ENCODE measurements at places on chromosomes 12 and 14. TPM values are rescaled to one million over a fixed set of nuclear protein-coding genes. Genes with fewer than 3 reads are reported as not detected.

AQP2 gene
- total RNA-seq, result 0.10 TPM

DNA sequence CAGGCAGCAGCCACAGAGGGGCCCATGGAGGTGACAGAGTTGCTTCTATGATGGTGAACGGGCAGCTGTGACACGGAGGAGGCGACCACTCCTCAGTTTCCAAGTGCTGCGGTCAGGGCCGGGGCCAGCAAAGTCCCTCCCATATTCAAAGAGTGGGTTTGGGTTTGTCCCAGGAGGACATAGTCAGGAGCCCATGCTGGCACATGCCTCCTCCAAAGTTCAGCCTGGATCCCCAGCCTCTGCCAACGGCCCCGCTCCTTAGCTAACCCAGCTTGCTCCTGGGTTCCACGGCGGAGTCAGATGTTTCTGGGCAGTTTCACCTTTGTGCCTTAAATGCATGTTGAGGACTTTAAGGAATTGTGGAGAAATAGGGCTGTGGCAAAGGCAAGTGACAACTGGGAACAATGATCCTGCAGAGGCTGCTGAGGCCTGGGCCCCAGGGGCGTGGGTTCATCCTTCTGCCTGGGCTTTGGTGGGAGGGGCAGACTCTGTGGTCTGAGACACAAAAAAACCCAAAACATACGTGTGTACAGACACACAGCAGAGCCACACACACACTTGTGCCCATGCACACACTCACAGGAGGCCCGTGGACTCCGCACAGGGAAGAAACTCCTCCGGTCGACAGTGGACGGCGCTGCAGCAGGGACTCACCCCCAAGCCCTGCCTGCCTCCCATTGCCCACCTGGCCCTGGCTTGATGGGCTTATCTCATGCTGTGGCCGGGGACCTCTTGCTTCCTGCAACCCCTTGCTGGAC, 399.4 kb downstream of the TMEM121 start:
- H3K4me3 ChIP-seq, result no peak overlapping the region
- H3K36me3 ChIP-seq, result no peaks in the 10 kb centered on the region
- no peak overlapping the region for H3K27ac ChIP-seq
- no peaks in the 10 kb centered on the region for H3K4me1 ChIP-seq

DNA sequence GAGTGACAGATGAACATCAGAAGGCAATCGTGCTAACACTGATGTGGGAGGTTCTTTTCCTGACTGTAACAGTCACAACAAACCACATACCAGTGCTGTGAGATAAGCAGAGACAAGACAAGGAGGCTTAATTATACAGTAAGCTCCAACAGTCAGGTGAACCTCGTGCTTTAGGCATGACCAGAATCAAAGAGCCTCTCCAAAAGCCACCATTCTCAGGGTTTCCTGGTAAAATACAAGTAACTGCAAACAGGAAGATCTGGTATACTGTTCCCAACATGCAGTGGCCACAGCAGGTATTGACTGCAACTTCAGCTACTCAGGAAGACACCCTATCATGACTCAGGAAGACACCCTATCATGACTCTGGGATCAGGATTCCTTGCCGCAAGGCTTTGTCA, 47.3 kb upstream of the GTF2A1 start:
- H3K27me3 ChIP-seq, result no peaks in the 10 kb centered on the region
- H3K36me3 ChIP-seq, result no peaks in the 10 kb centered on the region
- H3K4me3 ChIP-seq, result no peak overlapping the region
- no peak overlapping the region for H3K27ac ChIP-seq

DNA sequence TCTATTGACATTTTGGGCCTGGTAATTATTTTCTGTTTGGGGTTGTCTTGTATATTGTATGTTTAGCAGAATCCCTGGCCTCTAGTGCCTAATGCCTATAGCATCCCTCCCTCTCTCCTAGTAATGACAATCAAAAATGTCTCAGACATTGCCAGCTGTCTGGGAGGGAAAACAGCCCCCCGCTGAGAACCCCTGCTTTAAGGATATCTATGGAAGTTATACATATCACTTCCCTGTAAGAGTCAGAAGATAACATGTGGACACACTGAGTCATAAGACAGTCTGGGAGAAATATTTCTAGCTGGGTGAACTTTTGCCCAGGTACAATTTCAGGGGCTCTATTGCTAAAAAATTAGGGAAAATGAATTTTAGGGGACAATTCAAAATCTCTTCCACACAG, 255.0 kb downstream of the PAWR start:
- no peak overlapping the region for H3K27ac ChIP-seq
- H3K4me3 ChIP-seq, result no peak overlapping the region
- H3K36me3 ChIP-seq, result no peaks in the 10 kb centered on the region
- H3K27me3 ChIP-seq, result no peaks in the 10 kb centered on the region

NCOR2 gene
- 203 TPM for total RNA-seq

TSHR gene
- total RNA-seq, result 1.3 TPM

GRCh38 chr14:59564366-59564765, 12.2 kb downstream of the CCDC175 start:
- no peak overlapping the region for H3K4me3 ChIP-seq
- no peak overlapping the region for H3K27ac ChIP-seq
- peaks cover 4% of the 10 kb centered on the region for H3K27me3 ChIP-seq
- no peak for DNase-seq
- H3K36me3 ChIP-seq, result no peaks in the 10 kb centered on the region

KRT6B gene
- not detected for total RNA-seq

DNA sequence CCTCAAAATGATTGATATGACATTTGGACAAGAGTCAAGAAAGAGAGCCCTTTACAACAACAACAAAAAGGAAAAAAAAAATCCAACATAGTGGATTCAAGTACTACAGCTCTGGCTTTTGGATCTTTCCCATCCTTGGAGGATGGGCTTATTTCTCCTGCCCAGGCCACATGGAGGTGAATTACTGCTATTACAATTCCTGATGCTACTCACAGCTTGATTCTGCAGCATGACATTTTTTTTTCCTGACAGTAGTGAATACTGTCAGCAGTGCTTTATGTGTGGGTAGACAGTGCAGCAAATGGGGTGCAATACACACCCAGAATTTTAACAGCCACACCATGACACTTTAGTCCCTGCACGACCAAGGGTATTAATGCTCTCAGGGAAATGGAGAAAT, 42.5 kb upstream of the HSP90B1 start:
- H3K36me3 ChIP-seq, result no peaks in the 10 kb centered on the region
- H3K27ac ChIP-seq, result no peak overlapping the region
- DNase-seq, result no peak
- H3K27me3 ChIP-seq, result no peaks in the 10 kb centered on the region
- H3K4me3 ChIP-seq, result no peak overlapping the region

DNA sequence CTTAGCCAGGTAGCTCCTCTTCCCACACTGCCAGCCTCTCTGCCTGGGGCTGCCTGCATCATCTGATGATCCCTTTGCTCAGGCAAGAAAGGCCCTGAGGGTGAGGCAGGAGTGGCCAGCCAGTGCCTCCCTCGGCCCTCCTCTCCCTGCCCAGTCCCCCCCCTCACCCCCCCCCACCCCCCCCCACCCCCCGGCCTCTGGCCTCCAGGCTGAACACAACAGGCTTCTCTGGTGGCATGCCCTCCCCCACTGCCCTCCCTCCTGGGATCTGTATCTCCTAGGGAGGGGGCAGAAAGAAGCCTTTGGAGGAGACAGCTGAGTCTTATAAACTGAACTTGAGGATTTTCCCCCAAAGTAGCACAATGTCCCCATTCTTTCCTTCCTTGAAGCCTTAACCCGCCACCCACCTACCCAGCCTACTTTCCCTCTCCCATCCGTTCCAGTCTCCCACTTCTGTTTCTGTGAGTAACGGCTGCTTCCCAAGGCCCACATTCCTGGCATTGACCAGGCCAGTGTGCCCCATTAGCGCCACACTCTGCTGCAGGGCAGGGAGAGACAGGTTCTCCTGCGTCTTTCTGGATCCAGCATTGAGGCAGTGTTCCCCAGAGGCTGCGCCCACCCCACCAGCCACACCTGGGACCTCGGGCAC, 82.1 kb downstream of the B4GALNT3 start:
- H3K27ac ChIP-seq, result no peak overlapping the region
- DNase-seq, result peak; percentile 71
- no peak overlapping the region for H3K4me3 ChIP-seq
- H3K36me3 ChIP-seq, result no peaks in the 10 kb centered on the region
- peaks cover 4% of the 10 kb centered on the region for H3K4me1 ChIP-seq

OSGEP gene
- 37.5 TPM for total RNA-seq

DNA sequence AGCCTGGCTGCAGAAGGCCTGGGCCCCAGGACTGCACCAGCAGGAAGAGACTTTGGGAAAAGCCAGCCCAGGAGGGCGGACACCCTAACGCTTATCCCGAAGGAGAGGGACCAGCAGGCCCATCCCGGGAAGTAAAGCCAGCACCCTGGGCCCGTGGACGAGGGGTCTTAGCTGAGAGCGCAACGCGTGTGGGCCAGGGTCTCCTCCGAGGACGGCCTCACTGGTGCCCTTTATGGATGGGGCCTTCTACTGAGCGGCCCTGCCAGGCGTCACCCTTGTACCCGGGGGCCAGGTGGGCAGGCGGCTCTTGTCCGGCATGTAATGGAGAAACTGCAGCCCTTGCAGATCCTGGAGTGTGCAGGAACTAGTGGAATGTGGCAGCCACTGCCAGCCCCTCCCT, 14.1 kb downstream of the TEDC1 start:
- H3K27ac ChIP-seq, result no peak overlapping the region
- no peaks in the 10 kb centered on the region for H3K36me3 ChIP-seq
- DNase-seq, result no peak
- H3K4me3 ChIP-seq, result no peak overlapping the region

HIF1A gene
- 349 TPM for total RNA-seq

GRCh38 chr14:101624536-101624935, 63.2 kb downstream of the DIO3 start:
- no peak for DNase-seq
- H3K36me3 ChIP-seq, result no peaks in the 10 kb centered on the region
- H3K4me1 ChIP-seq, result no peaks in the 10 kb centered on the region
- no peak overlapping the region for H3K27ac ChIP-seq

GRCh38 chr14:99564926-99565259, 39.1 kb downstream of the CCDC85C start:
- no peak overlapping the region for H3K27ac ChIP-seq
- H3K4me3 ChIP-seq, result no peak overlapping the region
- no peaks in the 10 kb centered on the region for H3K27me3 ChIP-seq
- no peaks in the 10 kb centered on the region for H3K36me3 ChIP-seq
- DNase-seq, result no peak

GRCh38 chr14:98140862-98141530, 1131.0 kb downstream of the BCL11B start:
- peaks cover 4% of the 10 kb centered on the region for H3K27me3 ChIP-seq
- H3K27ac ChIP-seq, result no peak overlapping the region
- no peaks in the 10 kb centered on the region for H3K4me1 ChIP-seq
- no peaks in the 10 kb centered on the region for H3K36me3 ChIP-seq
- no peak overlapping the region for H3K4me3 ChIP-seq
- DNase-seq, result no peak

- peaks cover 17% of the 10 kb centered on the region for H3K4me1 ChIP-seq
- H3K27me3 ChIP-seq, result no peaks in the 10 kb centered on the region
- H3K27ac ChIP-seq, result peak overlapping the region; percentile 54
- no peak overlapping the region for H3K4me3 ChIP-seq
- no peak for DNase-seq
- H3K36me3 ChIP-seq, result no peaks in the 10 kb centered on the region
Observed at GRCh38 chr12:12786351-12786705, 869 bp downstream of the APOLD1 start.

DNA sequence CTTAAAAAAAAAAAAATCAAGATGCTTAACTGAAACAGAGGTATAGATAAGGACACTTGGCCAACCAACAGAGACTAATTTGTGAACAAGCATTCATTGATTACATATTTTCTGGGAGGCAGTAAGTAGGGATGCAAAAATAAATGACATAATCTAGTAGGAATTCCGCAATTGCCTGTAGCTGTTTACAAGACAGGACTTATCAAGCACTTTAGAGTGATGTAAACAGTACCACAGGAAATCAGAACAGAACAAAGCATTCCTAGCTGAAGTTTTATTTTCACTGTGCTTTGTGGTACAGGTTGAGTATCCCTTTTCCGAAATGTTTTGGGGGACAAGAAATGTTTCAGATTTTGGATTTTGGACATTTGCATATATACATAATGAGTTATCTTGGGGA, 68.2 kb upstream of the FGD4 start:
- H3K36me3 ChIP-seq, result no peaks in the 10 kb centered on the region
- no peak overlapping the region for H3K27ac ChIP-seq
- H3K4me3 ChIP-seq, result no peak overlapping the region

- H3K4me1 ChIP-seq, result no peaks in the 10 kb centered on the region
- no peak overlapping the region for H3K27ac ChIP-seq
Observed at GRCh38 chr12:38586789-38587188, 270.2 kb downstream of the ALG10B start.

CDK4 gene
- total RNA-seq, result 161 TPM

DNA sequence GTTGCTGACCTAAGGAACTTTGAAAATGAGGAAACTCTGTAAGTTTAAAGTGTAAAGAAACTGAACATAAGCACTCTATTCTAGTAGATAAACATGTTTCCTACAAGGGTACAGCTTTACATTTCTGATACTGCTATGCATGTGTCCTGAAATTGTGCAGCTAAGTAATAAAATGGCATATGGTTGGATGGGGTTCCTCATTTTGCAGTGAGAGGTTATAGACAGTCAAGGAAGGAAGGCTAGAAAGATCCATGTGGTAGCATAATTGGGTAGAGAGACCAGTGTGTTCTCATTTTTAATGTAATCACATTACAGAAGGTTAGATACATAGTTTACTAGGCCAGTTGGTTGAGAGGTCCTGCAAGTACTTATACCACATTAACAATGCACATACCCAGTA, 477.0 kb downstream of the TMEM121 start:
- no peak overlapping the region for H3K4me3 ChIP-seq
- H3K27ac ChIP-seq, result no peak overlapping the region
- DNase-seq, result no peak
- no peaks in the 10 kb centered on the region for H3K27me3 ChIP-seq

- no peak overlapping the region for H3K27ac ChIP-seq
- no peaks in the 10 kb centered on the region for H3K27me3 ChIP-seq
- H3K4me3 ChIP-seq, result no peak overlapping the region
- DNase-seq, result no peak
- no peaks in the 10 kb centered on the region for H3K36me3 ChIP-seq
- H3K4me1 ChIP-seq, result no peaks in the 10 kb centered on the region
Observed at GRCh38 chr14:60705100-60705499, 19.1 kb downstream of the SIX4 start.

GRCh38 chr12:4649358-4649661, 396 bp downstream of the NDUFA9 start:
- no peak for DNase-seq
- peaks cover 22% of the 10 kb centered on the region for H3K4me1 ChIP-seq
- peak overlapping the region; percentile 53 for H3K4me3 ChIP-seq

- H3K27ac ChIP-seq, result no peak overlapping the region
- no peaks in the 10 kb centered on the region for H3K27me3 ChIP-seq
- no peaks in the 10 kb centered on the region for H3K36me3 ChIP-seq
- H3K4me1 ChIP-seq, result no peaks in the 10 kb centered on the region
Observed at GRCh38 chr12:31002999-31003398, 70.7 kb upstream of the DDX11 start.
